ENCODE measurements at places on chromosomes 7 and 10. TPM values are rescaled to one million over a fixed set of nuclear protein-coding genes. Genes with fewer than 3 reads are reported as not detected.

DNA sequence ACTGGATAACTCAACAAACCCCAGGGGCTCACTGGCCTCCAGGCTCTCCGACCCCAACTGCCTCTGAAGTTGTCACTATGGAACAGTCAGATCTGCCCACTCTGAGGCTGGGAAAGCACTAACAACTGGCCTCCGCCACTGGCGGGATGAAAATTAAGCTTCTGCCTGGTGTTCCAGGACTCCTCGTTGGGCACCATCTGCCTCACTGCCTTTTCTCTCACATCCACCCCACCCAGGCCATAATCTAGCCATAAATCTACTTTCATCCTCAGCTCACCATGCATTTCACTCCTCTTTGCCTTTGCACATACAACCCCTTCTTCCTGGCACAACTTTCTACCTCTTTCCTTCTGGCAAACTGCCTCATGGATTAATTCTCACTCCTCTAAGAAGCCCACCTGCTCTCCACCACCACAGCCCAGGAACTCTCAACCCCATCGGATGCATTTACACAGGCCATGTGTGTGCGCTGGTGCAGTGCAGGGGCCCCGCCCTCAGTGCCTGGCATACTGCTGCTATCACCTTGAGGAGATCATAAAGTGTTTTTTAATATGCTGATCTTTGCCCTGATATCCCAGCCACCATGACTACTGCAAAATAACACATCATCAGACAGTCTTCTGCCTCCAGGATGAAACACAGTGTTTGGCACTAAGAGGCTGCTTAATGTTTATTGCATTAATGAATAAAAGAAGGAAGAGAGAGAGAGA is 4.0 kb downstream of the CDHR1 start:
- no peak overlapping the region for H3K27ac ChIP-seq
- peaks cover 92% of the 10 kb centered on the region for H3K27me3 ChIP-seq
- H3K4me3 ChIP-seq: no peak overlapping the region
- H3K4me1 ChIP-seq: no peaks in the 10 kb centered on the region
- DNase-seq: no peak
- H3K36me3 ChIP-seq: no peaks in the 10 kb centered on the region

DNA sequence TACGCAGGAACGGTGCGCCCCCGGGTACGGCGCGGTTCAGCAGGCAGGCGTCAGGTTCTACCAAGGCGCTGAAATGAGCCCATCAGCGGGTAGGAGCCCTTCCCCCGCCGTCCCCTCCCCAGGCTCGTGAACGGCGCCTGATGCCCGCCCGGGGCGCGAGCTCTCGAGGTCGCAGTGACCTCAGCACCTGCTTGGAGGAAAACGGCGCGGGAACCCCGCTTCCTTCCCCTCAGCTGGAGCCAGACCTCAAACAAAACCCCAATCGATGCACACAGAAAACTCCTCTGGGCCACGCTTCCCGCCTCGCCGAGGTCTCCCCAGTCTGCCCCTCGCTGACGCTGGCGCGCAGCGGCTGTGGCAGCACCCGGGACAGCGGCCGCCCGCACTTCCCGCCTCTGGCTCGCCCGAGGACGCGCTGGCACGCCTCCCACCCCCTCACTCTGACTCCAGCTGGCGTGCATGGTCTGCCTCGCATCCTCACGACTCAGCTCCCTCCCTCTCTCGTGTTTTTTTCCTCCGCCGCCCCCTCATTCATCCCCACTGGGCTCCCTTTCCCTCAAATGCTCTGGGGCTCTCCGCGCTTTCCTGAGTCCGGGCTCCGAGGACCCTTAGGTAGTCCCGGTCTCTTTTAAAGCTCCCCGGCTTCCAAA is 514 bp upstream of the GAD2 start:
- no peaks in the 10 kb centered on the region for H3K4me1 ChIP-seq
- no peak overlapping the region for H3K27ac ChIP-seq
- no peaks in the 10 kb centered on the region for H3K36me3 ChIP-seq
- H3K4me3 ChIP-seq: no peak overlapping the region
- peaks cover 18% of the 10 kb centered on the region for H3K27me3 ChIP-seq

DNA sequence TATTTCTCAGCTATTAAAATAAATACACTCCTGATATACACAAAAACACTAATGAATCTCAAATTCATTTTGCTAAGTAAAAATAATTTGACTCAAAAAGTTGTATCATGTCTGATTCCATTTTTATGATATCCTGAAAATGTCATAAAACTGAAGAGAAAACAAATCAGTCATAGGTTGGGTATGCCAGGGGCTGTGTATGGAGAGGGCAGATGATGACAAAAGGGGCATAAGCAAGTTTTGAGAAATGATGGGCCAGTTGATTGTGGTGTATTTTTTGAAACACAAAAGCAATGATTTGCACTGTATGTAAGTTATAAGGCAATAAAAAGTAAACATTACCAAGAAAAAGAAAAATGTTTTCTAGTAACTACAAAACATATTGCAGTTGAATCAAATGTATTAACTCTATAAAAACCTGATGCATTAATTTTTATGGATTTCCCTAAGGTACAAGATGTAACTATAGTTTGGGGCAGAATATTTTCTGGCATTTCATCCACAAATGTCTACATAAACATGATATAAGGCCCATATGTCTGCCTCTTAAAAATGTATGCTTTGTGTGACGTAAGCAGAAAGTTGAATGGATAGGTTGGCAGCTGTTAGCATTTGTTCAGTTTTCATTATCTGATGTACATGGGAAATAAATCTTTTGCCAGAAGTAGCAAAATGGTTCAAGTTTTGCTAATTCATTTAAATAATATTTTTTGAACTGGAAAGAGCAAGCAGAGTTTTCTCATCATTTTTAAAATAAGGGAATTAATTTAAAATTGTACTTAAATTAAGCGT is 35.1 kb upstream of the ING3 start:
- no peaks in the 10 kb centered on the region for H3K4me1 ChIP-seq
- H3K4me3 ChIP-seq: no peak overlapping the region
- no peak for DNase-seq
- H3K27ac ChIP-seq: no peak overlapping the region

ITGB8 gene
- total RNA-seq: 19.4 TPM

NUTM2E gene
- 0.70 TPM for total RNA-seq

All from PC-9 (cell line).